ENCODE measurements at places on chromosomes 6 and 20.

DNA sequence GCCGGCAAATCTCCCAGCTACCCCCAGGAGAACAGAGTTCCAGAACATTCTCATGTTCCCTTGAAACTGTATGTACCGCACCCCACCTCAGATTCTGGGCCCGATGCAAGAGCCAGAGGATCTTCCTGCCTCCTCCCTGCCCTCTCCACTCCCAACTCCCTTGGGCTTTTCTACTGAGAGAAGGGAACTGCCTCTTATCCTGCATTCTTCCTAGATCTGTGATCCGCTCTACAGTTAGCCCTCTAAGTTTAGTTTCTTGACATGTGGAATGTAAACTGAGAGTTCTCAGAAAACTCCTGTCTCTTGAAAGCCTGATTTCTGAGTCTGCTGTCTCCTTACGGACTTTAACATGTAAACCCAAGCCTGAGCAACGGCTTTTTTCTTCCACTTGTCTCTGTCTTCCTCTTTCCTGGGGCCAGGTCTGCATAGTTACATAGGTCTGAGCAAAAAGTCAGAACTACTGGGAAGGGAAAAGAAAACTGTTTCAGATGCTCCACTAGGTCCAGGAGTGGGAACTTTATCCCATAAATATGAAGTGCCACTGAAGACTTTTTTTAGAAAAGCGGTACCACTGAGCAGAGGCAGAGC, 86.5 kb upstream of the TNFAIP3 start:
- peak; percentile 9 for DNase-seq

GRCh38 chr6:3926150-3926482, 76.9 kb downstream of the FAM50B start:
- no peak for DNase-seq

DNA sequence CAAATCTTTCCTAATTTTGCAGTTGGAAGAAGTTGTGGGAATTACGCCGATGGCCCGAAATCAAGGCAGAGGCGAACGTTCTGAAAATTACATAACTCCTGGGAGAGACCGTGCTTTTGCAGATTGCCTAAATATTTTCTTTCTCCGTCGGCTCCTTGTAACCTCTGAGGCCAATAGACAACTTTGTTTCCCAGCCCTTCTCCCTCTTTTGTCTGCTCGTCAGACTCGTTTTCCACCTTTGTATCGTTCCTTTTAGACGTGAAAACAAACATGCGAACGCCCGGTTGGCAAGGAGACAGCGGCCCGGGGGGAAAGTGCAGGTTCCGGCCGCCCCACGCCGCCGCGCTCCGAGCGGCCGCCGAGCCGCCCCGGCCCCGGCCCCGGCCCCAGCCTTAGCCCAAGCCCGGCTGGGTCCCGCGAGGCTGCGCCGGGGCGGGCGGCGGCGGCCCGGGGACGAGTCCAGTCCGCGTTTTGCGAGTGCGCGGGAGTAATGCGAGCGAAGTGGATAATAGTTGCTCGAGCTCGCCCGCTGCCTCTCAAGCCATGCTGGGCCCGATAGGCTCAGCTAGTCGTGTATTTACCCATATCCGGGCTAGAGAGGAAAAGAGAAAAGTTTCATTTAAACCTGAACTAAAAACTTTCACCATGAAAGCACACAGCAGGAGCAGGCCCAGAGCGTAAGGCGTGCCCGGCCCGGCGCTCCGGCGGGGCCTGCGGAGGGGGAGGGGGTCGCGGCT, at the start of gene ARID1B:
TSS of gene ARID1B (plus strand) at position 539 of the 737 bp plus-strand sequence. CDS start 303 bp downstream, outside the sequence.
- peak; percentile 75 for DNase-seq

DNA sequence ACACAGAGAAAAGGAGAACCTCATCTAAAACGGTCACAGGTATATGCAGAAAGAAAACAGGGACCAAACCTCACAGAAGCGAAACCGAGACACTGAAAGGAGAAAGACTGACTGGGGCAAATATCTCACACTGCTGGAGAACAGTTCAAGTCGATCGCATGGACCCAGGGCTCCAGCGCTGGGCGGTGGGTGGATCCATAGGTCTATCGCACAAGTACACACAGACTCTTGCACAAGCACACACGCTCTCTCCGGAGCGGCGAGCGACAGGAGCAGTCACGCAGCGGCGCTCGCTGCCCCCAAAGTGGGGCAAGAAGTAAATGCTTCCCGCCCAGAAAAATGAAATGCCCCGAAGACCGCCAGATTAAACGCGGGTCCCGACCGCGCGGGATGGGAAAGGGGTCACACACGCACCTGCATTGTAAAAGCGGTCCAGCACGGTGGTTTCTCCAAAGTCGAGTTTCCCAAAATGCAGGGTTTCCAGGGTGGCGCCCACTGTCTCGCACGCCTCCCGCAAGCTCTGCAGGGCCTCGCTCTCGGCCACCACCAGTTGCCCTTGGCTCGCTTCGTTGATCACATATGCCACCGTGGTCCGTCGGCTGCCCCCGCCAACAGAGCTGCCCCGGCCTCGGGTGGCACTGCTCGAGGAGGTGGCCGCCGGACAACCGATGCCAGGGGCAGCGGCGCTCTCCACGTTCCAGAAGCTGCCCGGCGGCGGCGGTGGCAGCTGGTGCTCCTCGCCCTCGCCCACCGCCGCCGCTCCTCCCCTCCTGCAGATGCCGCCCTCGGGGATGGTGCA, 782 bp downstream of the MAP3K5 start:
- DNase-seq, result peak; percentile 75

DNA sequence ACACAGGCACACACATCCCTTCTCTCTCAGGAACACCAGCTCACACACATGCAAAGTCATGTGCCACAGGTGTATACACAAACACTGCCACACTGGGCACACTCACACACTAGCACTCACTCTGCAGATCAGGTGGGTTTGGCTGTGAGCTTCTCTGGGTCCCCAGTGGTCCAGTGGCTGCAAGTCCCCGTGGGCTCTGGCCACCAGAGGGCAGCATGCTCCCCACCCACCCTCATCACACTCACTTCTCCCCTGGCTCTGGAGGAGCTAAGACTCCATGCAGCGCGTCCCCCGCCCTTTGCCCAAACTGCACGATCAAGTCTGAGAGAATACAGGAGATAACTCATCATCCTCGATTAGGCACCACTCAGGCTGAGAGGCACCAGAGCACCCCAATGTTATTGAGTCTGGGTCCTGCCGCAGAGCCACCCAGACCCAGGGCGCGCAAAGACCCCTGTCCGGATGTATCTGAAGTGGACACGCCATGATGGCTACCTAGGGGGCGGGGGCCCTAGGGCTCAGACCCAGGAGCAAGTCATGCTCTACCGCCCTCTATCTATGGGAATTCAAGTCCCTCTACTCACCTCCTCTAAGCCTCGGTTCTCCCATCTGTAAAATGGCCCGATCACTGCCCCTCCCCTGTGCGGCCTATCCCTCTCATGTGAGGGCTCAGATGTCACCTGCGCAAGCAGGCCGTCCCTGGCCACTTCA, 90.5 kb downstream of the GRM4 start:
- DNase-seq, result peak; percentile 85

GRCh38 chr6:138507977-138508675, 8.8 kb upstream of the NHSL1 start:
- no peak for DNase-seq
